Activated CD8-positive, alpha-beta T cell treated with anti-CD3 and anti-CD28 coated beads, Interleukin-2, amount 10 ng/mL, durations not matched to agents 7 days and 5 days (primary cell): ENCODE measurements at places on chromosomes 3 and 15. TPM values are rescaled to one million over a fixed set of nuclear protein-coding genes. Genes with fewer than 3 reads are reported as not detected.

DPPA2 gene
- total RNA-seq: not detected

POC1A gene
- total RNA-seq: 32.3 TPM

CTXN2 gene
- total RNA-seq: not detected

LRRC34 gene
- 15.0 TPM for total RNA-seq

GPR62 gene
- total RNA-seq: not detected

GOLGA6A gene
- total RNA-seq: not detected

DNA sequence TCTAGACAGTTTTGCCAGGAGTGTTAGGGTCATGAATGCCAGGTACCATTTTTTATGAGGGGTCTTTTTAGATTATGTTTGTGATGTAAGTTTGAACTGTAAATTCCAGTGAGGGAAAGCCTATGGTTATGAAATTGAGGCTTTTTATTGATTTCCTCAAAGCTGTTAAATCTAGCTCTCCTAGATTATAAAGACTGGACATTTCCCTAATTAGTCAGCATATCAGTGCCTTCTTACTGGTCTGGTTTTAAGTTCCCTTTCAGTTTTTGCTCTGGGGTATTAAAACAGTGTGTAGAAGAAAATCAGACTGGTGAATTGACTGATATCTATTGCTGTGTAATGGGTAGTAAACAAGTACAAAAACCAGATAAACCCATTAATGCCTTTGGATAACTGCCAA lies 39.2 kb downstream of the LRRC49 start:
- peaks cover under 1% of the 10 kb centered on the region for H3K4me1 ChIP-seq
- no peak overlapping the region for H3K4me3 ChIP-seq
- no peak for DNase-seq
- no peaks in the 10 kb centered on the region for H3K36me3 ChIP-seq

GRCh38 chr3:110938629-110939028 lies 133.0 kb upstream of the NECTIN3 start:
- no peaks in the 10 kb centered on the region for H3K36me3 ChIP-seq
- H3K4me1 ChIP-seq: no peaks in the 10 kb centered on the region
- H3K27ac ChIP-seq: no peak overlapping the region
- no peak for DNase-seq

GRCh38 chr3:108159865-108160264 lies 62.4 kb downstream of the IFT57 start:
- no peak for DNase-seq
- H3K4me3 ChIP-seq: no peak overlapping the region
- no peaks in the 10 kb centered on the region for H3K27me3 ChIP-seq
- peaks cover 4% of the 10 kb centered on the region for H3K36me3 ChIP-seq

DNA sequence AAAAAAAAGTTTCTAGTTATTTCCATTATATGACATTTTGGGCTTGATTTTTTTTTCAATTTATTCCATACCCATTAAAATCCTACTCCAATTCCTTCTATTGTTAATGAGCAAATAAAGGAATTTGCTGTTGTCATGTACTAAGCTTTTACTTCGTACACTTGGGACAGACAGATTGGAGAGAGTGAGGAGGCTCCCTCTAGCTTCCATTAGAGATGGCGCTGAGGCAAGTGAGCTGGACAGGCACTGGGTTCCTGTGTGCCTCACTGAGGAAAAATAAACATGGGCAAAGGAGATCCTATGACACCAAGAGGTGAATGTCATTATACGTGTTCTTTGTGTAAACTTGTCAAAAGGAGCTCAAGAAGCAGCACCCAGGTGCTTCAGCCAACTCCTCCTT lies 441.1 kb upstream of the MDFIC2 start:
- no peak overlapping the region for H3K4me3 ChIP-seq
- DNase-seq: no peak
- H3K27me3 ChIP-seq: peaks cover 2% of the 10 kb centered on the region
- no peaks in the 10 kb centered on the region for H3K4me1 ChIP-seq
- no peaks in the 10 kb centered on the region for H3K36me3 ChIP-seq
- H3K27ac ChIP-seq: no peak overlapping the region

DNA sequence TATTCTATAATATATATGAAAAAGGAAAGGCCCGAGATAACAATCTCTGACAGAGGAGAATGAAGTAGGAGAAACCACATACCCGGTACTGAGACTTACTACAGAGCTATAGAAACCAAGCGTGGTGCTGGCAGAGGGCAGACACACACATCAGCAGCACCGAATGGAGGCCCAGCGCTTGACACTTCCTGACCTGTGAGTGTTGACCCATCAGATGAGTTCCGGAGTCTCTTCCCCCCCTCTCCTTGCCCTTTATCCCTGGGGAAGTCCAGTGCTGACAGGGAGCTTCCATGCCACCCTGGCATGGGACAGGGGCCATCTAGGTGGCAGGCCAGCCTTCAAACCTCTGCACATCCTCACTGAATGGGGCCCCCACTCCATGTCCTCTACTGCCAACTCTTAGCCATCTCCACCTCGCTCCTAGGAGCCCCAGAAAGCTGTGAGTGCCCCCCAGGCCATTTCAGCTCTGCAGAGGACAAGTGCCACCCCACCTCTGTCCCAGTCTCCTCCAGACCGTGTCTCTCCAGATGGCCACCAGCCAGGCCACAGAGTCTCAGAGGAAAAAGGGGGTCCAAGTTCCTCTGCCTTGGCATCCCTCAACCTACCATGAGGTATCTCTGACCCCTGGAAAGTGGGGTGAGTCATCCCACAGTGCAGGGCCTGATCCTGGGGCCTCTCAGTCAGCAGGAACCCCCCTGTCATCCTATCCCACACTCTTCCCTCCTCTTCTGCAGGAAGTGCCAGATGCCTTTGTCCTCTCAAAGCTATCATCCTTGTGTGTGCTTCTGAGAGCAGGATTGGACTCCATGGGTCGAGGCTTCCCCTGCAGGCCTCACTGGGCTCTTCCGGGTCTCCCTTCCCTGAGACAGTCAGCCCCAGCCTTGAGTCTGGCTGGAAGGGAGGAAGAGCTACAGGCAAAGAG lies 116.5 kb upstream of the ALDH1A3 start:
- H3K4me1 ChIP-seq: no peaks in the 10 kb centered on the region
- no peak overlapping the region for H3K4me3 ChIP-seq
- H3K27ac ChIP-seq: no peak overlapping the region

DNA sequence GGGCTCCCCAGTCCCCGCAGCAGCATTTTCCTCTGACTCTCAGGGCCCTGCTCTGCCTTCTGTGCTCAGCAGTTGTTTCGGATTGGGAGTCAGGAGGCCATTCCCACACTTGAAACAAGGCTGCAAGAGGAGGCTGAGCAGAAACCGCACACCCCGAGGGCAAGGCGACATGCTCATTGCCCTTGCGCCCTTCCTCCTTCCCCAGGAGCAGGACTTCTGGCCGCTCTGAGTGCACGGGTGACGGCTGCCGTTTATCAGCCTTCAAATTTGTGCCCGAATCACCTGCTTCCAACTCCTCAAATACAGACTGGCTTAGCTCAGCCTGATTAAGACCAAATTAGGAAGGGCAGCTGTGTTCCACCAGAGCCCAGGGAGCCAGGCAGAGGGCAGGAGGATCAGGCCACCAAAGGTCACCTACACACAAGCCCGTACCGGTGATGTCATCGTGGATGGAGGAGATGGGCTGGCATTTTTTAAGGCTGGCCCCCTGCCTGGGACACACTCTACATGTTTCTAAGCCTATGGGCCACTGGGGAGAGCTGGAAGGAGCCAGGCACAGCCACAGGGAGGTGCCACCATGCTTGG lies 38.1 kb downstream of the TM2D3 start:
- H3K36me3 ChIP-seq: no peaks in the 10 kb centered on the region
- DNase-seq: no peak
- H3K4me3 ChIP-seq: no peak overlapping the region
- no peak overlapping the region for H3K27ac ChIP-seq

GRCh38 chr3:138468886-138469285 lies 34.5 kb downstream of the ESYT3 start:
- H3K36me3 ChIP-seq: no peaks in the 10 kb centered on the region
- H3K27ac ChIP-seq: no peak overlapping the region
- peaks cover 9% of the 10 kb centered on the region for H3K27me3 ChIP-seq
- DNase-seq: no peak
- no peak overlapping the region for H3K4me3 ChIP-seq

- no peak for DNase-seq
- peak overlapping the region; percentile 79 for H3K27ac ChIP-seq
- peaks cover 7% of the 10 kb centered on the region for H3K27me3 ChIP-seq
- peak overlapping the region; percentile 80 for H3K4me3 ChIP-seq
- peaks cover 24% of the 10 kb centered on the region for H3K4me1 ChIP-seq
- H3K36me3 ChIP-seq: peaks cover 12% of the 10 kb centered on the region
These were observed 929 bp upstream of the MTMR10 start for GRCh38 chr15:30992249-30992864.

DNA sequence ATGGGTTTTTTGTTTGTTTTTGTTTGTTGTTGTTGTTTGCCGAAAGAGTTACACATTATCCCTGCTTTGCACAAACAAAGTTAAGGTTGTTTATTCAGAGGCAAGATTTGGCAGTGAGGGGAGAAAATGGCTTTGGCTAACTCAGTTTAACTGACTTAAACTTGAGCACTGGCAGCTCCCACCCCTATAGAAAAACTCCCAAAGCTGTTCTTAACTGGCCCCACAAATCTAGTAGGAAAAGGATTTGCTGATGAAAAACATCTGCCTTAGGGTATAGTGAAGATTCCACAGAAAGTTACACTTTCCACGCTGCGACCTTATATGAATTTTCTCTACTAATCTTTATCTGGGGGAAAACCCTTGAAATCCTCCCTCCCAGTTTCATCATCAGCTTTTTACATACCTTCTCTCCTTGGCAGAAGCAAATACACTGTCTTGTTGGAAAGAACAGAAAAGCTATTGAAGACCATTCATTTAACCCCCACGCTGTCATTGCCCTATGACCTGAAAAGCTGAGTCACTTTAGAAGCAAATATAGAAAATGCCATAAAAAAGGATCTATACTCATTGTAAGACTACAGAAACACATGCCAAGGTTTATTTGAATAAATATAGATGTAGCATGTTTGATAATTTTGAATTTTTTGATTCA lies 551.7 kb downstream of the NR2F2 start:
- no peaks in the 10 kb centered on the region for H3K27me3 ChIP-seq
- H3K36me3 ChIP-seq: no peaks in the 10 kb centered on the region
- DNase-seq: no peak
- H3K4me3 ChIP-seq: no peak overlapping the region

GRCh38 chr3:30142946-30143345 lies 463.5 kb upstream of the TGFBR2 start:
- no peak for DNase-seq
- H3K36me3 ChIP-seq: no peaks in the 10 kb centered on the region
- no peaks in the 10 kb centered on the region for H3K4me1 ChIP-seq
- H3K27ac ChIP-seq: no peak overlapping the region
- no peak overlapping the region for H3K4me3 ChIP-seq

DNA sequence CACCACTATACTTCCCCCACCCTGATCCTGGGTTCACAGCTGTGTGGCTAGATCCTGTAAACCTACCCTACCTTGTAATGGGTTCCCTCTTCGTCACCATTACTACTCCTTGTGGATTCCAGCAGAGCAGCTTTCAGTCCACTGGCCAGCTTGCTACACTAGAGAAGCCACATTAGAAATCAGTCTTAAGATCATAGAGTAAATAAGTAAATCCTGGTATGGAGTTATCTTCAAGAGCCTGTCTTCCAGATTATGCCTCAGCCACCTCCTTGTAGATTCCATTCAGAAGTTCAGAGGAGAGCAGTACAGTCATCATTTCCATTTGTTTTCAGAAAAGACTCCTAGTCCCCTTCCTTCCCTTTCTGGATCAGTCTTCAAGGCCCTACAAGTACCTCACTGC lies 123.7 kb downstream of the ALDH1A2 start:
- H3K27ac ChIP-seq: no peak overlapping the region
- H3K4me3 ChIP-seq: no peak overlapping the region
- DNase-seq: no peak
- H3K36me3 ChIP-seq: no peaks in the 10 kb centered on the region
- peaks cover 38% of the 10 kb centered on the region for H3K27me3 ChIP-seq

DNA sequence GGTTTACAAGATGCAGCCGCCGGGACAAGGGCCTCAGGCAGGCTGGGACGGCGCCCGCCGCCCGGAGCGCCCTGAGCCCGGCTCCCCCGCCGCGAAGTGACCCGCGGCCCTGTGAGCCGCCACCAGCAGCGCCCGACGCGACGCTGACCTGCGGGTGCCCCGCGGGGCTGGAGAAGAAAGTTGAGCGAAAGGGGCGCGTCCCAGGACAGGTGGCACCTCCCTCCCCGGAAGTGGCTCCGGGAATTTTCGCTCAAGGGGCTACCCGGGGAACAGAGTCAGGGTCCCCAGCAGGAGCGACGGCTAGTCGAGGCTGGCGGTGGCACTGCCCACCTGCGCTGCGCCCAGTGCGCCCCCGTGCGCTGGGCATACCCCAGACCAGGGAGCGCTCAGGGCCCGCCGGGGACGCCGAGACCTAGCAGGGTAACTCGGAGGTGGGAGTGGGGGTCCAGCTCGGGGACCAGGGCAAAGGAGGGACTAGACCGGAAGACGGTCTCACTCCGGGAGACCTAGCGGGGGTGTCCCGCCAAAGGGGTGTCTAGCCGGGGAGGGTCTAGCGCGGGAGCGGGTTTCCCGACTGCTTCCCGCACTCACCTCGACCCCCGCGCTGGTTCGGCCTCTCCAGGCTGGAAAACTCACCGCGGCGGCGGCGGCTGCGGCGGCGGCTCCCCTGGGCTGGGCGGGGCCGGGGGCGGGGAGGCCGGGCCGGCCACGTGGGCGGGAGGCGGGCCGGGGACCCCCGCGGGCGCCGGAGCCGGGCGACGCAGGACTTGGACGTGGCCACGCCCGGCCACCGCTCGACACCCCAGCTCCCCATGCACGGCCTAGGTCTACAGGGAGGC lies 18.4 kb downstream of the SPATA12 start:
- peaks cover 58% of the 10 kb centered on the region for H3K27me3 ChIP-seq
- peak overlapping the region; percentile 36 for H3K4me3 ChIP-seq
- no peak for DNase-seq

DNA sequence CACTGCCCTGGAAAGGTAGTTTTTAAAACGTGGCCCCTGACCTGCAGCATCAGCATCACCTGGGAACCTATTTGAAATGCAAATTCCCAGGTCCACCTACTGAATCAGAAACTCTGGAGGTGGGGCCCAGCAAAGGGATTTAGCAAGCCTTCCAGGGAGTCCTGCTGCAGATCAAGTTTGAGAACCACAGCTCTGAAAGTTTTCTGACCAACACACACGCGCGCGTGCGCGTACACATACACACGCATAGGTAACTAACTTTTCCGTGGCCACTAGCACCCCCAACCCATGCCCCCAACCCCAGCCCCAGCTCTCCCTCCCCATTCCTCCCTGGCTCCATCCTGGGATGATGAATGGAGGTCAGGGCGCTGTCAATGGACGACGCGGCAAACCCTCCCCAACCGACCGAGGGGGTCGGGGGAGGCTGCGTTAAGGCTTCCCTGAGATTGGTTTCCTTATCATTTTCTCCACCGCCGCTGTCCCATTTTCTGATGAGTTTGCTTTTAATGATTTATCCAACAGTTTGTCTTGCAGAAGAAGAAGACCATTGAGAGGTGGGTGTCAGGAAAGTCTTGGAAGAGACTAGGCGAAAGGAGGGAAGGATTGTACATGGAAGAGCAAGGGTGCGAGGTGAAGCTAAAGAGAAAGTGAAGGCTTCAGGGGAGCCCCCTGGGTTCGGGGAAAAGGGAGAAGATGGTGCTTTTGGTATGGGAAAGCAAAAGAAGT lies 590 bp upstream of the BOC start:
- peaks cover 11% of the 10 kb centered on the region for H3K4me1 ChIP-seq
- H3K4me3 ChIP-seq: peak overlapping the region; percentile 68
- peaks cover 83% of the 10 kb centered on the region for H3K27me3 ChIP-seq
- no peak overlapping the region for H3K27ac ChIP-seq
- no peaks in the 10 kb centered on the region for H3K36me3 ChIP-seq
- DNase-seq: no peak
